ENCODE measurements at places on chromosomes 3 and 15. TPM values are rescaled to one million over a fixed set of nuclear protein-coding genes. Genes with fewer than 3 reads are reported as not detected.
A peak's percentile ranks its signal among the peaks of the same experiment; 100 is the strongest.

The PLA2G4D gene
- 1.5 TPM for total RNA-seq

The KLHL40 gene
- total RNA-seq = not detected

The IMP3 gene
- 68.1 TPM for total RNA-seq

The C3orf20 gene
- 0.24 TPM for total RNA-seq

The HTR3E gene
- not detected for total RNA-seq

- no peak for ATAC-seq
Observed at GRCh38 chr3:10344147-10344943, 23.4 kb upstream of the SEC13 start.

DNA sequence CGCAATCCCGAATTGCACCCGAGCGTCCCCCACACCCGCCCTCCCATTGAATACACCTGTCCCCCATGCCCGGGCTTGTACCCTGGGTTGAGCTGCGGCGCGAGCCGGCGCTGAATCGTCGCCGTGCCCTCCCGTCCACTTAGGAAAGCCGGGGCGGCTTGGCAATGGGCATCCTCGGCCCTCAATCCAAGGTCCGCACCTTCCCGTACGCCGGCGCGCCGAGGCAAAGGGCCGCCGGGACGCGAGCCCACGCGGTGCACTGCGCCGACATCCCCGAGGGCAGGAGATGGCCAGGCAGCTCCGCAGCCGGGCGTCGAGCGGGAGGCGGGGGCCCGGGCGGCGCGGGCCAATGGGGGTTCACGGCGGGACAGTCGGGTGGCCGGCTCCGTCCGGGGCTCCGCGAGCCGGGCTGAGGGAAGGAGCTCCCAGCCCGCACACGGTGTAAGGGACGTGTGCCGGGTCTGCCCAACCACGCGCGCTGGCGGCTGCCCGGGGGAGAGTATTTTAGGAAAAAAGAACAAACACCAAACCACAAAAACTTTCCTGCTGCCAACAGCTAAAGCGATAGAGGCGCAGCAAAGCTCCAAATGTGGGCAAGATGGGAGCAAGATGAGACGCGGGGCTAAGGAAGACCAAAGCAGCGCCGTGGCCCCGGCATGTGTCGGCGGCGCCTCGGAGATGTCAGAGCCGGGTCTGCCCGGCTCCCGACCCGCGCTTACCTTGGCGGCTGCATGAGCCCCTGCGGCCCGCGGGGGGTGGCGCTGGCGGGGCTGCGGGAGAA is 621 bp downstream of the RGMA start:
- peak; percentile 64 for ATAC-seq

GRCh38 chr15:101045236-101045646 is 126.1 kb downstream of the LRRK1 start:
- ATAC-seq = no peak

- no peak for ATAC-seq
Observed at GRCh38 chr15:57387564-57388076, 11.3 kb downstream of the CGNL1 start.

DNA sequence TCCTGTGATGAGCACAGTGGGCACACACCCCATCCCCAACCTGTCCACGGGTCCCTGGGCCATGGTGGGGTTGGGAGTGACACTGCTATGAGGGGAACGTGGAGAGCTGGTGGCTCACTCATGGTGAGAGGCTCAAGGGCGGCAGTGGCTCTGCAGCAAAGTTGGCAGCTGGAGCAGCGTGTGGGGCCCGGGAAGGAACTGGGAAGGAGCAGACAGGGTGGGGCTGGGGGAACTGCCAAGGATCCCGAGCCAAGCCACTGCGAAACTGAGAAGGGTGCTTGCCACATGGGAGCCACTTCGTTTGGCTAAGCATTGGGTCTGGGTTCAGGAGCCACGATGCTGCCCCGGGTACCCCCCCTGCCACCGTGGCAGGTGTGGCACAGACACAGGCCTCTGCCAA is 80.1 kb downstream of the SNRK start:
- ATAC-seq = no peak

- no peak for ATAC-seq
Observed at GRCh38 chr15:33204926-33205325, 10.4 kb upstream of the FMN1 start.

DNA sequence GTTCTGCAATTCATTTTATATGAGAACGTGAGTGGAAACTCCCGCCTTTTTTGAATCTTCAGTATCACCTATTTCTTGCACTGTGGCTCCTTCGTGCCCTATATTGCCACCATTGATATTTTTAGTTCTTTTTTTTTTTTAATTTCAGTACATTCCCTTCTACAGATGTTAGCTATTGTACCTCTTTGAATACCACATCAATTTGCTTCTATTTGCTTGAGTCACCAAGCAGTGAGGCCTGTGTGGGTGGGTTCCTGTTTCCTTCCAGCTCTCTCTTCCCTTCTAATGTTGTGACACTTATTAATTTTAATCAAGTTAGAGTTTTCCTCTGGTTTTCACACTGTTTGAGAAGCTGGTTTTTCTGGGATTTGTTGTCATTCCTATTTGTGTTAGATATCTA is 8.7 kb downstream of the HACD2 start:
- no peak for ATAC-seq

DNA sequence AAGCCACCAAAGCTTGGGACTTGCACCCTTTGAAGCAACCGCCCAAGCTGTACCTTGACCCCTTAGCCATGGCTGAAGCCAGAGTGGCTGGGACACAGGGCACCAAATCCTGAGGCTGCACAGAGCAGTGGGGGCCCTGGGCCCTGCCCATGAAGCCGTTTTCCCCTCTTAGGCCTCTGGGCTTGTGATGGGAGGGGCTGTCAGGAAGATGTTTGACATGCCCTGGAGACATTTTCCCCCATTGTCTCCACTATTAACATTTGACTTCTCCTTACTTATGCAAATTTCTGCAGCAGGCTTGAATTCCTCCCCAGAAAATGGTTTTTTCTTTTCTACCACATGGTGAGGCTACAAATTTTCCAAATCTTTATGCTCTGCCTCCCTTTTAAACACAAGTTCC is 522.2 kb downstream of the EDEM1 start:
- ATAC-seq = no peak

DNA sequence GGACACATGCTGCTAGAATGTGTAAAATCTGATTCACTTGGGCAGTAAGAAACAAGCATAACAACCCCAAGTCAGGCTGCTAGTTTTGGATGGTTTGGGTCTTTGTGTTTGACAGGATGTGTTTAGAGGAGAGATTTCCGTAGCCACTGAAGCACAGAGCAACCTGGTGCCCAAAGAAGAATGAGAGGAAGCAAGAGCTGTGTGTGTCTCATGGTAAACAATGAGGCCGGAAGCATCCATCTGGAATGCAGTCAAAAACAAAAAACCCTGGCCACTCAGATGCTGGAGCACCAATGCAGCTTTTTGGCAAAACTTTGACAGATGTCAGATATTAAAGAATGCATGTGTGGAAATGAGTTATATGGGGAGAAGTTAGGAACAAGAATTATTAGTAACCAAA is 39.4 kb upstream of the SNRK start:
- peak; percentile 21 for ATAC-seq

Measured in esophagus mucosa (tissue), 1 donor.